CD4-positive, alpha-beta memory T cell (primary cell): ENCODE measurements at places on chromosomes 2 and 18. TPM values are rescaled to one million over a fixed set of nuclear protein-coding genes. Genes with fewer than 3 reads are reported as not detected.

DNA sequence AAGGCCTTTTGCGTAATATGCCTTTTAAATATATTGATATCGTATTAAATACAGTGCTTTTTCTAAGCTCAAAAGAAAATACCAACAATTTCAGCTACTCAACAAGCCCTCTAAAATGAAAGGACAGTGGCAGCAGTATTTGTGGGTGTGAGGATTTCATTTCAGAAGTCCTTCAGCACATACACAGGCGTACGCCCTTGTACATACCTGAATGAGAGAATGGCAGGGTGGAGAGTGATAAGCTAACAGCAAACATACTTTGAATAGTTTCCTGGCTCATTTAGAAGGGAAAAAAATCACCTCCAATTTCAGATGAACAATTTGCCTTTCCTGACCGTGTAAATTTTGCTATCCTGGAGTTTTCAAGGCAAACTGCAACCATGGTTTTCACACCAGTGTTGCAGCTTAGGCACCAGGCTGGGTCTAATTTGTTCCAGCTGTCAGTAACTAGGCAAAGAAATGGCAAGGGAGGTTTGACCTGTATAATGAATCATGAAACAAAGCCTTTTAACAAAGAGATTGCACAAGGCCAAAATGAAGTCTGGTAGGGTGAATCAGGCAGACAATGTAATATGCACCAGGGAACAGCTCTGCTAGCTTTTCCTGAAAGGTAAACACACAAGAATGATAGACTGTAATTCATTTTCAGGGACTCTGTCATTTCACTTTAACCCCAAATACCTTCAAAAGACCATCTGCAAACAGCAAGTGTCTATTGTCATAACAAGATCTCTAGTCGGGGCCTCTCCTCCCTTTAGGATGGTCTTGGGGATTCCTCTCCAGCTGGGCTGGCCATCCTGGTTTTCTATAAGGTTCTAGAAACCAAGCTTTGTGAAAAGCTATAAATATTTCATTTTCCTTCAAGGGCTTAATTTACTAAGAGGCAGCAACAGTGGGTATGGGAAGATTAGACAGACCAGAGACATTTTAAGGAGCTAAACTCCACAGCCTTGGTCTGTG is 11.5 kb downstream of the ANKRD29 start:
- no peaks in the 10 kb centered on the region for H3K4me1 ChIP-seq
- no peak overlapping the region for H3K27ac ChIP-seq
- H3K27me3 ChIP-seq = no peaks in the 10 kb centered on the region
- no peak for DNase-seq
- H3K4me3 ChIP-seq = no peak overlapping the region
- H3K36me3 ChIP-seq = no peaks in the 10 kb centered on the region

- no peaks in the 10 kb centered on the region for H3K27me3 ChIP-seq
- H3K4me3 ChIP-seq = no peak overlapping the region
- no peaks in the 10 kb centered on the region for H3K4me1 ChIP-seq
- DNase-seq = no peak
- no peak overlapping the region for H3K27ac ChIP-seq
Measured at GRCh38 chr2:75319951-75320350, 120.6 kb upstream of the TACR1 start.

Gene SERTAD2
- polyA plus RNA-seq = 2.6 TPM

Gene POLR1A
- polyA plus RNA-seq = 3.6 TPM

DNA sequence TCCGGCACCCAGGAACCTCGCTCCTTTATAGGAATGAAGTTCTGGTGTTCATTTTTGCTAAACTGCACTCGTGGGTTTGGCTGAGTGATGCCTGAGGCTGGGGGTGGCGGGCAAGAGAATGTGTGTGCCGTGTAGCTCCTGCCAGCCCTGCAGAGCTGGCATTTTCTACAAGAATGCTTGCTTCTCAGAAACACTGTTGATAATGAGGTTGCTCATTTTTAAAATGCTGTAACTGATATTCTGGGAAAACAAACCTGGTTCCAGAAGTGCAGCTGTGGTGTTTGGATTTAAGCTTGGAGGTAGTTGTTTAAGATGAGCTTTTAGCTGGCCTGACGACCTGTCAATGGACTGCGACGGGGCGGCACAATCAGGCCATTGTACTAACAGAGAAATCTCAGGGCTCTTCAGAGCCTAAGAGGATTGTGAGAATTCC is 511.9 kb upstream of the TNP1 start:
- no peak overlapping the region for H3K27ac ChIP-seq
- no peaks in the 10 kb centered on the region for H3K36me3 ChIP-seq
- H3K27me3 ChIP-seq = no peaks in the 10 kb centered on the region
- no peaks in the 10 kb centered on the region for H3K4me1 ChIP-seq
- H3K4me3 ChIP-seq = no peak overlapping the region
- DNase-seq = no peak

GRCh38 chr2:54191361-54192135 is 64.5 kb downstream of the TSPYL6 start:
- DNase-seq = no peak
- H3K36me3 ChIP-seq = no peaks in the 10 kb centered on the region
- no peak overlapping the region for H3K4me3 ChIP-seq
- no peaks in the 10 kb centered on the region for H3K4me1 ChIP-seq
- no peaks in the 10 kb centered on the region for H3K27me3 ChIP-seq

DNA sequence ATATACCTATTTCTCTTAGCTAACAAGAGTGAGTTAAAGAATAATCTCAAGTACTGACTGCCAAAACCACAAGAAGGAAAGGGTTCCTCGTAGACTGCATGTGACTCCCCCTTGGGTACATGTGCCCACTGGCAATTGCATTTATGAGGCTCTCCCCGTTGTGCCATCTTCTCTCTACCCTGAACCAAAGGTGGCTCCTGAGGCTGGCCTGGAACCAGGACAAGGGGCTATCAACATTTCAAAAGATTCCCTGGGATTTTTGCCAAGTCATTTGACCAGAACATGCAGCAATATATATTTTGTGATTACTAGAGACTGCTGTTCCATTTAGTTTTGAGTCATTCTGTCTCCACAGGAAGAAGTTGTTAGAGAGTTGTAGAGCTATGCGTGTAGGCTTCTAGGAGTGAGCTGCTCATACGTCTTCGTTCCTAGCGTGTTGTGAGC is 45.8 kb downstream of the LAMA3 start:
- H3K36me3 ChIP-seq = no peaks in the 10 kb centered on the region
- H3K4me3 ChIP-seq = no peak overlapping the region
- peaks cover 15% of the 10 kb centered on the region for H3K4me1 ChIP-seq
- no peak overlapping the region for H3K27ac ChIP-seq
- H3K27me3 ChIP-seq = no peaks in the 10 kb centered on the region

GRCh38 chr18:48670751-48671560 is 132.1 kb downstream of the CTIF start:
- no peaks in the 10 kb centered on the region for H3K36me3 ChIP-seq
- no peaks in the 10 kb centered on the region for H3K27me3 ChIP-seq
- H3K4me1 ChIP-seq = no peaks in the 10 kb centered on the region
- no peak overlapping the region for H3K4me3 ChIP-seq

Gene CXCR1
- polyA plus RNA-seq = not detected

- no peaks in the 10 kb centered on the region for H3K4me1 ChIP-seq
- no peaks in the 10 kb centered on the region for H3K36me3 ChIP-seq
- no peak overlapping the region for H3K4me3 ChIP-seq
- no peaks in the 10 kb centered on the region for H3K27me3 ChIP-seq
Measured at GRCh38 chr2:153228904-153229303, 249.7 kb downstream of the RPRM start.

DNA sequence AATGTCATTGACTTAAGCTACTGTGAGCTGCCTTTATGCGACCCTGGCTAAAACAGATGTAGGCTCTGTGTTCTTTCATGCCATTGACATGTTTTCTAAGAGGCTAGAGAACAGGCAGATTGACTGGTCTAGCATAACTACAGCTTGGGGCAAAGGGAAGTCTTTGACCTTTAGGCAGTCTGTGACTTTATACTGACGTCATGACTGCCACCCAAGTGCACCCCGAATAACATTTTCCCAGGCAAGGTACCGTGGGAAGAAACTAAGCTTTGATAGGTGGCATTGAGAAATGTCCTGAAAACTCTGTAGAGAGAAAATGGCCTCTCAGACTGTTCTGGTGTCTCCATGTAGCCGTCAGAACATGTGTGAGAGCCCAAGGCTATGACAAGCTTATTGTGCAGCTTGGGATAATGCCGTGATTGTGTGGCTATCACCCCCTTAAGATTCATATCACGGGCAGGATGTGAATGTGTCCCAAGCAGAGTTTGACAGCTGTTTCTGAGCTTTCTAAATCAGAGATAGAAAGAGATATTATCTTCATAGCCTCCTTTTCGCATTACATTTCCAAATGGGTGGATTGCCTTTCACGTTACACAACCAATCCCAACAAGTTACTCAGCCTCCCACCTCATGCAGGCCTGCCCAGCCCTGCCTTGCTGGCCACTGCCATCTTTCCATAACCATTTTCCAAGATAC is 672.2 kb upstream of the ACVR2A start:
- no peaks in the 10 kb centered on the region for H3K36me3 ChIP-seq
- H3K27me3 ChIP-seq = no peaks in the 10 kb centered on the region
- H3K27ac ChIP-seq = no peak overlapping the region
- DNase-seq = no peak
- no peaks in the 10 kb centered on the region for H3K4me1 ChIP-seq

GRCh38 chr2:191618786-191619185 is 59.1 kb upstream of the NABP1 start:
- no peaks in the 10 kb centered on the region for H3K36me3 ChIP-seq
- H3K4me1 ChIP-seq = peaks cover 59% of the 10 kb centered on the region
- peak overlapping the region; percentile 82 for H3K27ac ChIP-seq
- H3K27me3 ChIP-seq = no peaks in the 10 kb centered on the region

DNA sequence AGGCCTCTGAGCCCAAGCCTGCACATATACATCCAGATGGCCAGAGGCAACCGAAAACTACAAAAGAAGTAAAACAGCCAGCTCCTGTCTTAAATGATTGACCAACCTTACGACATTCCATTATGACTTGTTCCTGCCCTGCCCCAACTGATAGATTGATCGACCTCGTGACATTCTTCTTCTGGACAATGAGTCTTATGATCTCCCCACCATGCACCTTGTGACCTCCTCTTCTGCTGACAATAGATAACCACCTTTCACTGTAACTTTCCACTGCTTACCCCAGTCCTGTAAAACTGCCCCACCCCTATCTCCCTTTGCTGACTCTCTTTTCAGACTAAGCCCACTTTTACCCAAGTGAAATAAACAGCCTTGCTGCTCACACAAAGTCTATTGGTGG is 670.0 kb upstream of the PKDCC start:
- DNase-seq = no peak
- H3K4me3 ChIP-seq = no peak overlapping the region
- H3K4me1 ChIP-seq = no peaks in the 10 kb centered on the region
- no peaks in the 10 kb centered on the region for H3K36me3 ChIP-seq

- no peaks in the 10 kb centered on the region for H3K27me3 ChIP-seq
- peaks cover 48% of the 10 kb centered on the region for H3K4me1 ChIP-seq
Measured at GRCh38 chr2:46984040-46984439, 68.4 kb upstream of the MCFD2 start.

DNA sequence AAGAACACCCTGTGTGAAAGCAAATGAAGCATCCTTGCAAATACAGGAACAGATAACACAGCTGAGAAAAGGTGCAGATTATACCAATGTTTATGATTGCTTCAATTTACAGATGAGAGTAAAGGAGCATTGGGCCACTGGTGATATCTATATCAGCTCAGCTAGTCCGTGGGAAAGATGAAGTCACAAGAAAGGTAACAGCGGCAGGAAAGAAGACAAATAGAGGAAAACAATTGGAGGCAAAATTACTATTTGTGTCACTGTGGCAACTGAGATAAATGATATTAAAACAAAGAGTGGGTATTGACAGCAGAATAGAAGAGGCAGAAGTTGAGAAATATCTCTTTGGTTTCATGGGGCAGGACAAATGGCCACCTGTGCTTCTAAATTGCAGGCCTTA is 121.2 kb upstream of the CAVIN2 start:
- H3K4me3 ChIP-seq = no peak overlapping the region
- H3K4me1 ChIP-seq = no peaks in the 10 kb centered on the region
- no peak overlapping the region for H3K27ac ChIP-seq

Gene KLHL30
- polyA plus RNA-seq = not detected

Gene GAD1
- not detected for polyA plus RNA-seq

GRCh38 chr2:39424951-39425350 is 12.1 kb downstream of the MAP4K3 start:
- H3K36me3 ChIP-seq = no peaks in the 10 kb centered on the region
- peaks cover 6% of the 10 kb centered on the region for H3K4me1 ChIP-seq
- no peak overlapping the region for H3K4me3 ChIP-seq
- DNase-seq = no peak
- H3K27me3 ChIP-seq = no peaks in the 10 kb centered on the region
- no peak overlapping the region for H3K27ac ChIP-seq

- no peak overlapping the region for H3K27ac ChIP-seq
- H3K36me3 ChIP-seq = no peaks in the 10 kb centered on the region
- DNase-seq = no peak
- no peaks in the 10 kb centered on the region for H3K27me3 ChIP-seq
- no peaks in the 10 kb centered on the region for H3K4me1 ChIP-seq
Measured at GRCh38 chr18:5962362-5962761, 67.0 kb upstream of the TMEM200C start.

Gene ARHGEF4
- 1.7 TPM for polyA plus RNA-seq

GRCh38 chr2:214069254-214069653 is 341.6 kb upstream of the VWC2L start:
- H3K27me3 ChIP-seq = no peaks in the 10 kb centered on the region
- H3K4me1 ChIP-seq = no peaks in the 10 kb centered on the region
- no peak for DNase-seq
- no peak overlapping the region for H3K4me3 ChIP-seq
- H3K27ac ChIP-seq = no peak overlapping the region
- no peaks in the 10 kb centered on the region for H3K36me3 ChIP-seq

Gene SERPINB11
- polyA plus RNA-seq = not detected

Gene FEV
- polyA plus RNA-seq = not detected

Gene NPHP1
- 1.3 TPM for polyA plus RNA-seq

- H3K4me3 ChIP-seq = no peak overlapping the region
- no peaks in the 10 kb centered on the region for H3K36me3 ChIP-seq
- DNase-seq = no peak
- H3K27me3 ChIP-seq = no peaks in the 10 kb centered on the region
- H3K4me1 ChIP-seq = no peaks in the 10 kb centered on the region
Measured at GRCh38 chr18:824179-824578, 12.1 kb upstream of the YES1 start.

Gene EN1
- polyA plus RNA-seq = not detected

DNA sequence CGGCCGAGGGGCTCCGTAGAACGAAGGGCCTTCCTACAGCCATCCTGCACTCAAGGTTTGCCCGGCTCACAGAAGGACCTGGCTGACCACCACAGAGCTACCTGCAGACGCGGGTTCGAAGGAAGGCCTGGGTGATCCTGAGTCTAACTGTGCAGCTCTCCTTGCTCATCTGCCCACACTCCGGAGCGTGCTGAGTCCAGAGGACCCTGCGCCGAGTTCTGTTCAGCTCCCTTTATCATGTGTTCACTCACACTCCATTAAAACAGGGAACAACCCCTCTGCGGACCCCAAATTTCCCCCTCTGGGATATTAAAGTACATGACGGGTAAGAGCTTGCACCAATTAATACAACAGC is 138.3 kb downstream of the PXDN start:
- DNase-seq = no peak
- no peaks in the 10 kb centered on the region for H3K27me3 ChIP-seq
- no peak overlapping the region for H3K27ac ChIP-seq
- H3K4me1 ChIP-seq = no peaks in the 10 kb centered on the region

- no peaks in the 10 kb centered on the region for H3K27me3 ChIP-seq
- no peak overlapping the region for H3K4me3 ChIP-seq
- no peaks in the 10 kb centered on the region for H3K36me3 ChIP-seq
- DNase-seq = no peak
- H3K27ac ChIP-seq = no peak overlapping the region
Measured at GRCh38 chr2:200377355-200378336, 71.2 kb downstream of the SPATS2L start.

Gene CABLES1
- not detected for polyA plus RNA-seq

- H3K4me3 ChIP-seq = no peak overlapping the region
- no peak for DNase-seq
- H3K27ac ChIP-seq = no peak overlapping the region
- no peaks in the 10 kb centered on the region for H3K27me3 ChIP-seq
- no peaks in the 10 kb centered on the region for H3K36me3 ChIP-seq
Measured at GRCh38 chr2:5394223-5394622, 298.0 kb upstream of the SOX11 start.

Gene SUPT7L
- polyA plus RNA-seq = 21.4 TPM

Gene NEU2
- not detected for polyA plus RNA-seq
